PC-9 (cell line): ENCODE measurements at places on chromosomes 7 and 10.

- no peaks in the 10 kb centered on the region for H3K4me1 ChIP-seq
- no peaks in the 10 kb centered on the region for H3K36me3 ChIP-seq
- no peak overlapping the region for H3K4me3 ChIP-seq
- H3K27ac ChIP-seq: no peak overlapping the region
- DNase-seq: no peak
Measured at GRCh38 chr7:22625251-22625650, 101.7 kb upstream of the IL6 start.

DNA sequence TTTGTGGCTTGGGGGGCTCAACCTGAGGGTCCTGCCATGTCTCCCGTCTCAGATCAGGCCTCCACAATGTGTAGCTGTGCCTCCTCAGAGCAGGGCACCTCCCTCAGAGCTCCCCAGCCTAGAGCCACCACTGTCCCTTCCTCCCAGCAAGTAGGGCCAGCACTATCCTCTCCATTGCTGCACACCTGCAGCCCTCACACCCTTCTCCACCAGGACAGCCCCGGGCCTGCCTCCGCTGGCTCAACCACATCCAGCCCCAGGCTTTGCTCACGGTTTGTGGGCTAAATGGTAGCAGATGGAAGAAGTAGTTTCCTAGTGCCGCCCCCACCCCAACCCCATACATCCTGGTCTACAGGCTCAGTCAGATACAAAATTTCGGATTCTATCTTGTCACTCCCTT, 10.1 kb downstream of the NFKB2 start:
- H3K36me3 ChIP-seq: no peaks in the 10 kb centered on the region
- no peak overlapping the region for H3K27ac ChIP-seq
- DNase-seq: no peak
- H3K27me3 ChIP-seq: peaks cover 11% of the 10 kb centered on the region; the same call in 1 of the 2 replicates
- no peak overlapping the region for H3K4me3 ChIP-seq
- H3K4me1 ChIP-seq: peaks cover 13% of the 10 kb centered on the region

GRCh38 chr10:19958787-19959186, 142.6 kb downstream of the PLXDC2 start:
- DNase-seq: no peak
- no peaks in the 10 kb centered on the region for H3K4me1 ChIP-seq
- no peak overlapping the region for H3K4me3 ChIP-seq
- H3K27ac ChIP-seq: no peak overlapping the region

- no peaks in the 10 kb centered on the region for H3K4me1 ChIP-seq
- no peak overlapping the region for H3K27ac ChIP-seq
- no peaks in the 10 kb centered on the region for H3K36me3 ChIP-seq
Measured at GRCh38 chr7:155577509-155577905, 31.1 kb upstream of the CNPY1 start.

- H3K4me1 ChIP-seq: peaks cover 39% of the 10 kb centered on the region
- no peak for DNase-seq
- H3K36me3 ChIP-seq: peaks cover 4% of the 10 kb centered on the region; the same call in 1 of the 2 replicates
- no peak overlapping the region for H3K4me3 ChIP-seq
- no peak overlapping the region for H3K27ac ChIP-seq
Measured at GRCh38 chr10:99685597-99685967, 26.3 kb downstream of the ENTPD7 start.

- no peaks in the 10 kb centered on the region for H3K36me3 ChIP-seq
- H3K27me3 ChIP-seq: peaks cover 28% of the 10 kb centered on the region
- no peak overlapping the region for H3K27ac ChIP-seq
- no peak for DNase-seq
- H3K4me3 ChIP-seq: no peak overlapping the region
Measured at GRCh38 chr10:11186374-11186773, 168.7 kb downstream of the CELF2 start.

DNA sequence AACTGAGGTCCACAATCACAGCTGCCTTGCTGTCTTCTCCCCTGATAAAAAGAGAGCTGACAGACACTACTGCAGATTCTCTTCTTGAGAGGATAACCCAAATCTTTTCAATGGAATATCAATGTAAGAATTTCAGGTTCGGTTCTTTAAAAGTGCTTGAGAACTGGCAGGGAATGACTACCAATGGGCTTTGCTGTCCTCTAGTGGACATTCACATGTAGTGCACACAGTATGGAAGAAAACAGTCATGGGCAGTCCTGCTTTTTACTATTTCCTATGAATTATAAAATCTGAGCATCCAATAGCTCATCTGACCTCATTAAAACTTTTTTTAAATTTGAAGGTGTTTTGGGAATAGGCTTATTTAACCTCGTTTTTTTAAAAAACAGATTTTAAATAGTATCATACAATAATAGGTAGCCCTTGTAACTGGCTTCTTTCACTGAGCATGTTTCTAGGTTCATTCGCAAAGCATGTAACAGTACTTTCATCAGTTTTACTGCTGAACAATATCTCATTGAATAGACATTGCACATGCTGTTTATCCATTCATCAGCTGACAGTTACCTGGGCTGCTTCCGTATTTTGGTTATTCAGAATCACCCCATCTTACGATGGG, 18.3 kb downstream of the FZD9 start:
- no peaks in the 10 kb centered on the region for H3K4me1 ChIP-seq
- peaks cover 41% of the 10 kb centered on the region for H3K36me3 ChIP-seq
- no peak overlapping the region for H3K4me3 ChIP-seq
- H3K27me3 ChIP-seq: no peaks in the 10 kb centered on the region
- DNase-seq: no peak

DNA sequence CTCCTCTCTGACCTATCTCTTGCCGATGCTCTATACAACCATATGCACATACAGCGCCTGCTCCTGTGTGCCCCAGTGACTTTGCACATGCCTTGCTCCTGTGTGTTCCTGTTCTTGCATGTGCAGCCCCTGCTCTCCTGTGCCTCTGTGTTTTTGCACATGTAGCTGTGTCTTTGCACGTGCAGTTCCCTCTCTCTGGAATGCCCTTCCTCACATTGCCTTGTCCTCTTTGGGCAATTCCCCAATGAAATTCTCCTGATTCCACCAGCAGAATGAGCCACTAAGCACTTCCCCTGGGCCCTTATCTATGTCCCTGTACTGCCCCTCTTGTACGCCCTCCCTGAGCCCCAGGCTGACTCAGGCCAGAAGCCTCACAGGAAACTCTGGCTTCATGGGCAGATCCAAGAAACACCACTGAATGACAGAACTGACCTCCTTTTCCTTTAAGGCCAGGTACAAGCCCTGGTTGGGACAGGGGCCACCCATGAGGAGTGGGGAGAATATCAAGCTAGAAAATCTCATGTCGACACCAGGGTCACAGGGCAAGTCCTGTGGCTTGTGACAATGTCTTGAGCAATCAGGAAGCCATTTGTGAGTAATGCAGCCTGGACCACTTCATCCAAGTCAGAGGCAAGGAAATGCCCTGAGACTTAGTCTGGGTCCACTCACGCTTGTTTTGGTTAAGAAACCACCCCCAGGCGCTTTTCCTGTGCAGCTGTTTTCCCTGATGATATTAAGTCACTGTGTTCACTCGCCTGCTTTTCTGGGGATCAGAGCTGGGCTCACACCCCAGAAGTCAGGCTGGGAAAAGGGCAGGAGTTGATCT, 1.9 kb upstream of the ARHGAP22 start:
- H3K4me3 ChIP-seq: no peak overlapping the region
- H3K4me1 ChIP-seq: peaks cover 49% of the 10 kb centered on the region
- DNase-seq: peak; percentile 77
- H3K27ac ChIP-seq: no peak overlapping the region
- H3K36me3 ChIP-seq: no peaks in the 10 kb centered on the region

GRCh38 chr10:80177781-80178636, 27.3 kb downstream of the ANXA11 start:
- peaks cover 25% of the 10 kb centered on the region for H3K36me3 ChIP-seq
- H3K27ac ChIP-seq: peak overlapping the region; percentile 14; the same call in 1 of the 2 replicates
- peaks cover 34% of the 10 kb centered on the region for H3K4me1 ChIP-seq
- H3K4me3 ChIP-seq: no peak overlapping the region
- DNase-seq: no peak

- H3K36me3 ChIP-seq: no peaks in the 10 kb centered on the region
- no peaks in the 10 kb centered on the region for H3K27me3 ChIP-seq
- DNase-seq: no peak
- no peak overlapping the region for H3K4me3 ChIP-seq
Measured at GRCh38 chr10:76291175-76291574, 859.8 kb downstream of the LRMDA start.
